ENCODE measurements at places on chromosomes 11 and 22.

DNA sequence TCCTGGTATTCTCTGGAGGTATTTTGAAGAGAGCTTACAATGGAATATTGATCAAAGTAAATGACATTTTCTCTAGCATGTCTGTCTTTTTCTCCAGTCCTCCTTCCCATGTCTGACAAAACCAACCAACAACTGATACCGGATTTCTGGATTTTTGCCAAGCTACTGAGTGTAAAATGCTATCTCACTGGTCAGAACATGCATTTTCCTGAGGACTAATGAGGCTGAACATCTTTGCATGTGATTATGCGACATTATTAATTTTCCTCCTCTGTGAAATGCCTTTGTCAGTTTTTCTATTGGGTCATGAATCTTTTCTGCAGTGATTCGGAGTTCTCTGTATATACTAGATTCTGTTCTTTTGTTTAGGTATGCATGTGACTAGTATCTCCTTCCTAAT lies 51.4 kb downstream of the CDON start:
- no peak for DNase-seq

DNA sequence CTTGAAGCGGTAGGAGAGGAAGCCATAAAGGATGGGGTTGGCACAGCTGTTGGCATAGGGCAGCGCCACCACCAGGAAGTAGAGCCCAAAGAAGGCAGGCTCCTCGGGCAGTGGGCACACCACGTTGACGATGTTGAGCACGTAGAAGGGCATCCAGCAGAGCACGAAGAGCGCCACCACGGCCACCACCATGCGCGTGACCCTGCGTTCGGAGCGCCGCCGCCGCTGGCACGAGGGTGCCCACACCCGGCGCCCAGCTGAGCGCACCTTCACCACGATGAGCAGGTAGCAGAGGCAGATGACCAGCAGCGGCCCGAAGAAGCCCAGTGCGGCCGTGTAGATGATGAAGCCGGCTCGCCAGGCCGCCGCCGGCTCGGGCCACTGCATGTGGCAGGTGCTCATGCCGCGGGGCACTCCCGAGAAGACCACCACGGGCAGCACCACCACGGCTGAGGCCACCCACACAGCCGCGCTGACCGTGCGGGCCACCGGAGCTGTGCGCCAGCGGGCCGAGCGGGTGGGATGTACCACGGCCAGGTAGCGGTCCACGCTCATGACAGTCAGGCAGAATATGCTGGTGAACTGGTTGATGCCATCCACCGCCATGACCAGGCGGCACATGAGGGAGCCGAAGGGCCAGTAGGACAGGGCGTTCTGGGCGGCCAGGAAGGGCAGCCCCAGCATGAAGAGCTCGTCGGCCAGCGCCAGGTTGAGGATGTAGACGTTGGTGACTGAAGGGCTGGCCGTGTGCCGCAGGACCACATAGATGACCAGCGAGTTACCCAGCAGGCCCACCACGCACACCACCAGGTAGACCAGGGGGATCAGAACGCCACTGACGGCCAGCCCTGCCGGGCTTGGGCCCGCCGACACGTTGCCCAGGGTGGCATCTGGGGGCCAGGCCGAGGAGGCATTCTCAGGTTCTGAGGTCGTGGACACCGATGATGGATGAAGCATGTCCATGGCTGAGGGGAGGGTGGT lies 5.1 kb downstream of the SSTR3 start:
- DNase-seq: peak; percentile 25

- DNase-seq: no peak
Measured at GRCh38 chr22:38454353-38455075, 485 bp downstream of the KCNJ4 start.

DNA sequence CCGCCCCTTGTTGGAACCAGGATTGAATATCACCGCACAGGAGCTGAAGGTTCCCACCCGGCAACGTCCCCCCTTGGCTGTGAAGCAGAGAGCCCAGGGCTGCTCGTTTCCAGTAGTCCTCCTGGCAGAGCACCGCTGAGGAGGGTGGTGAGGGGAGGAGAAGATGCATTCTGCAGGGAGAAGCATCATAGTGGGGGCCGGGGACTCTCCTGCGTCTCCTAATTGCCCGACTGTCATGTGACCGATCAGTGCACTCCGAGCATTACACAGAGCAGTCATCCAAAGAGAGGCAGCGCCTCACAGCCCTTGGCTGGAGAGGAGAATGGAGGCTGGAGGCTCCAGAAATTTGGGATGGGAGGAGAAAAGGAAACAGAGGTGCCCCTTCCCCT lies 85.0 kb upstream of the SEPTIN5 start:
- DNase-seq: peak; percentile 14

DNA sequence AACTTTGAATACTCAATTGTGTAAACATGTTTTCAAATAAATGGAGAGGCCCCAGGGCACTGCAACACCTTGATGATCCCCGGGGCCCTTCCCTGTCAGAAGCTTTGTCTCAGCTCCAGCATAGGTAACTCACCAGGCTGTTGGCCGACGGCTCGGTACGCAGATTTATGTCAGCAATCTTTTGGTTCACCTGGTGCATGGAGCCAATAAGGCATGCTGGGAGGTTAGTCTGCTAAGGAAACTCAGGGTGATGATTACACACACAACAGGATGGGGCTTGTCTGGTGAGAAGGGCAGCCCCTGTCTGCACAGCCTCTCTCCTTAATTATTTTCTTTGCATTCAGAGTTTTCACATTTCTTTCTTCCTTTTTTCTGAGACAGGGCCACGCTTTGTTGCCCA lies 10.8 kb downstream of the FAM227A start:
- no peak for DNase-seq

DNA sequence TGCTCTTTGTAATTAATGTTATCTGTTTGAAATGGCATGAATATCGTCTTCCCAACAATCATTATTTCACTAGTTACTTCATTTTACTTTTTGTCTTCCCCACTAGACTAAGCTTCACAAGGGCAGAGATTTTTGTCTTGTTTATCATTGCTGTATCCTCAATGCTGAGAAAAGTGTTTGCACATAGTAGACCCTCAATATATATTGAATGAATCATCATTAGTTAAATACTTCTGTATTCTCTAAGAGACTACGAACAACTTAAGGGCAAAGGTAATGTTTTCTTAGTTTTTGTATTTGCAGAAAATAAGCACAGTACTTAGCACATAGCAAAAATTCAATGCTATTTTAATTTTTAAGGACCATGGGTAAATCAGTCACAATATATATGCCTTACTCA lies 95.9 kb downstream of the CCDC73 start:
- no peak for DNase-seq

GRCh38 chr22:46354993-46355305 lies 19.4 kb downstream of the TRMU start:
- no peak for DNase-seq

DNA sequence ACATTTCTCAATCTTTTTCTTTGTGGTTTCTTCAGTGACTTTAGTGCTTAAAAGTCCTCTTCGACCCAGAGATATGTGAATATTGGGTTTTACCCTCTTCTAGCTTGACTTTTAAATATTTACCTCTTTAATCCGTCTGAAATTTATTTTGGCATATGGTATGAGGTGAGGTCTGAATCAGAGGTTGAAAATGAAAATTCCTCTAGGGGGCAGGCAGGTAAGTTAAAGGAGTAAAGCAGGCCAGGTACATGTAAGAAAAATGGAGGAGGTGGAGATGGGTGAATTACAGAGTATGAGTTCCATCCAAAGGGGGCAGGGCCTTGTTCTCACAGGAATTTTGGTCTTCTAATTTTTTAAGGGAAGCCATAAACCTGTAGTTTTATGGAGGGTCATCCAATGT lies 263.8 kb upstream of the NARS2 start:
- DNase-seq: no peak

GRCh38 chr11:6627762-6628241 lies 8.6 kb upstream of the TPP1 start:
- no peak for DNase-seq

DNA sequence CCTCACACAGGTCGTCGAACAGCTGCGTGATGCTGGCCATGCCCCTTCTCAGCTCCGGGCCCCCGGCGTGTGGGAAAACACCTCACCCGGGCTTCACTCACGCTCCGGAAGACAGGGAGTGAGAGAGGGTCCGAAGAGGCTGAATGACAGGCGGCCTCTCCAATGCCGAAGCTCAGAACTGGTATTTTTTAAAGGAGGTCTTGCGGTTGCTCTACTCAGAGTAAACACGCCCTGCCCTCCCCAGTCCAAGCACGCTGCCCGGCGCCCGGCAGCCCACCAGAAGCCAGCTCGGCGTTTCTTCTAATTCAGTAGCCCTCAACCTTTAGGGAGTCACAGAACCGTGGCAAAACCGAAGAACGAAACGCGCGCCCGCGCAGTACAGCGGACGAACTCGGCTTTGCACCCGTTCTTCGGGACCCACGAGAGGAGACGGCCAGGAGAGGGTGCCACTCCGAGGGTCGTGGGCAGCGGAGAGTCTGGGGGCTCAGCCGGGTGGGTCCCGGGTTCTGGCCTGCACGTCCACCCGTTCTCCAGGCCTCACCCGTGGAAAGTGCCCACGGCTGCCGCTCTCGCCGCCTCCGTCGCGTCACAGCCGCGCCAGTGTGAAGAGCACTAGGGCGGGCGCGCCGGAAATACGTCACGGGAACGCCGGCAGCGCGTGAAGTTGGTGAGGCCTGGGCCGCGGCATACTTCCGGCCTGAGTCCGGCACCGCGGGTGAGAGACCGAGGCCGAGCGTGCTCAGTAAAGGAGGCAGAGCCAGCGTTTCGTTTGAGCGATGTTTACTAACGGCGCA lies at the start of gene TUBGCP6:
Gene TUBGCP6 (minus strand): TSS at position 604 of the 794 bp plus-strand sequence. CDS start 564 bp downstream, at position 40.
- DNase-seq: peak; percentile 93

GRCh38 chr11:44199816-44200215 lies 104.3 kb downstream of the EXT2 start:
- no peak for DNase-seq

DNA sequence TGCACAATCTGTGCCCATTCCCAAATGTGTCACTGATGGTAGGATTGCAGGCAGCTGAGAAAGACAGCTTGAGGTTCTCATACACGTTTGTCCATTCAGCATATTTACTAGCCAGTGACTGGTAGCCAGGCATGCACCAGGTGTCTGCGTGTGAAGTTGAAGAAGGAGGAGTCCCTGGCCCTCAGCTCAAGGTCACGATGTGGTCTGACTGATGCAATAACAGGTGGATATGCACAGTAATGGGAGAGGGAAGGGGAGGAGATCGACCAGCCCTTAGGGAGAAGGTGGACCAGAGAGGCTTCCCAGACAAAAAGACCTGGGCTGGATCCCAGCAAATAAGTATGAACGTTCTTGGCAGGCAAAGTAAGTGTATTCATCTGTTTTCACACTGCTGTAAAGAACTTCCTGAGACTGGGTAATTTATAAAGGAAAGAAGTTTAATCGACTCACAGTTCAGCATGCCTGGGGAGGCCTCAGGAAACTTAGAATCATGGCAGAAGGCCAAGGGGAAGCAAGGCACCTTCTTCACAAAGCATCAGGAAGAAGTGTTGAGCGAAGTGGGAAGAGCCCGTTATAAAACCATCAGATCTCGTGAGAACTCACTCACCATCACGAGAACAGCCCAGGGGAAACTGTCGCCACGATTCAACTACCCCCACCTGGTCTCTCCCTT lies 96.0 kb downstream of the MN1 start:
- no peak for DNase-seq

- no peak for DNase-seq
Measured at GRCh38 chr11:8786933-8787332, 104.3 kb downstream of the RPL27A start.

- no peak for DNase-seq
Measured at GRCh38 chr22:36377022-36377631, 10.6 kb downstream of the MYH9 start.

GRCh38 chr11:109304159-109304558 lies 117.8 kb upstream of the C11orf87 start:
- DNase-seq: no peak

GRCh38 chr11:107705027-107705426 lies 6.8 kb downstream of the SLN start:
- DNase-seq: no peak

DNA sequence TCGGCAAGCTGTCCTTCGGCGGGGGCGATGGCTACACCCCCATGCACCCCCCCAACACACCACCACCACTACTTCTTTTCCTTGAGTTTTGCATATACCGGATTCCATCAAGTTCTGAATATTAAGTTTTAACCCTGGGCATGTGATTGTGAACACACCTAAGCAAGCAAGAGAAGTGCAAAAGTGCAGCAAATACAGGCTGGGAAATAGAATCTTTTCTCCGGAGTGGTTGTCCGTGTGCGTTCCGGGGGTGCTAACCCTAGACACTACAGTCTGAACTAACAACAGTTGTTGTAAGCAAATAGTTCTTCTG lies 574 bp downstream of the PRSS23 start:
- DNase-seq: no peak

DNA sequence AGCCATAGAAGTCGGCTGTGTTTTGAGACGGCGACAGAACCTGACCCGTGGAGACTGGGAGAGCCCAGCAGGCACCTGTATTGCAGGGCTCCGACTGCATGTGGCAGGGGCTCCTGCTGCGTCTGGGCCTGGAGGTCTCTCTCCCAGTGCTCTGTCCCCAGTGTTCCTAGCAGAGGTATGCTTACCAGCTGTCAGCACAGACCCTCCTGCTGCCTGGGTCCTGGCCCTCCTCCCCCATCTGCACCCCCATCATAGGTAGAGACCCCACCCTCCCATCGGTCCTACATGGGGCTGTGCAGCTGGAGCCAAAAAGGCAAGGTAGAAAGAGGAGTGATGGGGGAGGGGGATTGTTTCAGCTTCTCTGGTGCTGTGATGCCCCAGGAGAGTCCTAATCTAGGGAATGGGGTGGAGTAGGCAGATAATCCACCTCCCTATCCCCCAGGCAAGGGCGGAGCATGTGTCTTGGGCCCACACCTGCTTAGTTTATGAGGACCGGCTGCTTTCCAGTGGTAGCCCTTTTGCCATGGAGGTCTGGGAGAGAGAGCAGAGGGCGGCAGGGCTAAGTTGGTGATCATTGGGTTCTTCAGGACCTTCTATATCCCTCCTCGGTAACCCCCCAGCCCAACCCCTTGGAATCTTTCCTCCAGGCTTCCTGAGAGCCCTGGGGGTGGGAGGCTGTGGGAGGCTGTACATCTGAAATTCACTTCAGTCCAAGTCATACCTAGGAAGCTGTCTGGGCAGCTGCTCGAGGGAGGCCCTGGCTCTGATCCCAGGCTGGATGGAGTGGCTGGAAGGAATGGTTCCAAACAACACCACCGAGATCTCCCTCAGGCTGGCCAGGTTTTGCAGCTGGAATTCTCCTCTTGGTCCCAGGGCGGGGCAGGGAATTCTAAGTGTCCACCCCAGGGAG lies 5.3 kb downstream of the SLC7A4 start:
- DNase-seq: no peak

DNA sequence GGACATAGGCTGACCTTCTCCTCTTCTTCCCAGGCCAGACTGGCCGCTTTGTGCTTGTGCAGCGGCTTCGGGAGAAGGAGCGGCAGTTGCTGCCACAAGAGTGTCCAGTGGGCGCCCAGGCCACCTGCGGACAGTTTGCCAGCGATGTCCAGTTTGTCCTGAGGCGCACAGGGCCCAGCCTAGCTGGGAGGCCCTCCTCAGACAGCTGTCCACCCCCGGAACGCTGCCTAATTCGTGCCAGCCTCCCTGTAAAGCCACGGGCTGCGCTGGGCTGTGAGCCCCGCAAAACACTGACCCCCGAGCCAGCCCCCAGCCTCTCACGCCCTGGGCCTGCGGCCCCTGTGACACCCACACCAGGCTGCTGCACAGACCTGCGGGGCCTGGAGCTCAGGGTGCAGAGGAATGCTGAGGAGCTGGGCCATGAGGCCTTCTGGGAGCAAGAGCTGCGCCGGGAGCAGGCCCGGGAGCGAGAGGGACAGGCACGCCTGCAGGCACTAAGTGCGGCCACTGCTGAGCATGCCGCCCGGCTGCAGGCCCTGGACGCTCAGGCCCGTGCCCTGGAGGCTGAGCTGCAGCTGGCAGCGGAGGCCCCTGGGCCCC lies 1.4 kb downstream of the RASSF7 start:
- DNase-seq: no peak
